ENCODE measurements at places on chromosomes 11 and 22. TPM values are rescaled to one million over a fixed set of nuclear protein-coding genes. Genes with fewer than 3 reads are reported as not detected.

The DAGLA gene
- total RNA-seq = 3.3 TPM

The PSMC3 gene
- total RNA-seq = 111 TPM

The RAB3IL1 gene
- 62.9 TPM for total RNA-seq

The GPHA2 gene
- not detected for total RNA-seq

The PATE4 gene
- not detected for total RNA-seq

The WBP2NL gene
- total RNA-seq = 3.0 TPM

The EXPH5 gene
- 5.4 TPM for total RNA-seq

The CEND1 gene
- total RNA-seq = not detected

The KRTAP5-1 gene
- not detected for total RNA-seq

The TRIM6 gene
- total RNA-seq = 3.1 TPM

Measured in tibial nerve (tissue), 4 donors.